ENCODE measurements at places on chromosomes 7 and 10.

DNA sequence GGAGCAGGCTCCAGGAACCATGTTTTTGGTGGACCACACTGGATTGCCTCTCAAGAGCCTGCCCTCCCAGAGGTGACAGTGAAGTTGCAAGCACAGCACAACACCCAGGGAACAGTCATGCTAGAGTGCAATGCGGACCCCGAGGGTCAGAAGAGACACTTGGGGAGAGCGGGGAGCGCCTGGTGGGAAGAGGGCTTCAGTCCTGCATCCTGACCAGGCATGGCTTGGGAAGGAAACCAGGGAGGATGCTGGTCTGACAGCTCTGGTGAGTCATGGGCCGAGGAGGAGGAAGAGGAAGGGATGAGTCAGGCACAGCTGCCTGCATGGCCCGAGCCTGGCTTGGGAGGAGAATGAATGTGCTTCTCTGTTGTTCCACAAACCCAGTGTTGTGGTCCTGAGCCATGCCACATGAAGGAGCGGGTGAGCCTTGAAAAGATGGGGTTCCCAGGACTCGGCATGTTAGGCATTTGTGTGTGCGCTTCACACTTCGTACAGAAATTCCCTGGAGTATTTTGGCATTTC is 29.5 kb upstream of the ANKRD2 start:
- DNase-seq = no peak

DNA sequence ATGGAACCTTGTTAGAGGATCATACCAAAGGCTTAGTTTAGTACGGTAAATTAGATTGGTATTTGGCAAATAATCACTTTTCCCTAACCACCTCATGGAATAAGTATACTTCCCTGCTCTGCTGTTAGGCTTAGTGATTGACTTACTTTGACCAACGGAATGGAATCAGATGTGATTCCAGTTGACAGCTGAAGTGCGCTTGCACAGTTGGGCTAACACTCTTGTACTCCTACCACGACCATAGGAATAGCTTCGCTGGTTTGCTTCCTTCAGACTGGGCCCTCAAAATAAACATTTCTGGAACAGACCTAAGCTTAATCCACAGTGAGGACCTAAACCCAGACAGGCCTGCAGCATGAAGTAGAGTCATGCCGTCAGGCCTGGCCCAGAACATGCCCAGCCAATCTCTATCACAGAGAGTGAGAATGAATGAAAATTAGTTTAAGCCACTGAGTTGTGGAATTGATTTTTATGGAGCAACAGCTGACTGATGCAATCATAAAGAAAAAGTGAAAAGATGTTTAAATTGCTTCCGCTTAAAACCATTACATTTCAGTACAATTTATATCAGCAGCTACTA is 122.3 kb downstream of the DOCK4 start:
- no peak for DNase-seq

- no peak for DNase-seq
Observed at GRCh38 chr7:42928754-42929153, 3.2 kb downstream of the PSMA2 start.

DNA sequence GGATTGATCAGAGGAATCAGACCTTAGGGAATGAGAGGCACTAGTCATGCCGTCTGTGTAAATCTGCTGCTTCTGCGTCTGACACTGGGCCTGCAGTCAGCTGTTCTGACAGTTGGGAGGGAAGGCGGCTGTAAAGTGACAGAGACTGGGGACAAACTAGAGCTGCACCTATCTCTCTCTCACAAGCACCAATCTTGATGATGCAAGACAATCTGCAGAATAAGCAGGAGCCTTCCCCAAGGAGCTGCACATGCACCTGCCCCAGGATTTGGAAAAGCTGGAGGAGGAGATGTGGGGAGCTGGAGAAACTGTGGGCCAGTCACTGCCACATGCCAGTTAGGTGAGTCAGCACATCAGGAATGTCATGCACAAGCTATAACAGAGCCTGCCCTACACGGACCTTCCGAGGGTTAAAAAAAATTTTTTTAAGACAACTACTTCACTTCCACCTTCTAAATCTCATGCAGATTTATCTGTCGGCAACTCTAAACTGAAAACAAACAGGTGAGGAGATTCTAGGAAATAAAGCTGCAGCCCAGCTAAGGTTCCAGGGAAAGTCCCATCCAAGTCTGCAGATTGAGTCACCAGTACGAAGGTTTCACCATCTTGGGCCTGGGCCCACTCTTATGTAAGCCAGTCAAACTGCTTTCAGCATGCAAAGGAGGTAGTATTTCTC is 39.2 kb downstream of the ENO4 start:
- DNase-seq = no peak

- no peak for DNase-seq
Observed at GRCh38 chr10:1297566-1298301, 241.5 kb downstream of the WDR37 start.

DNA sequence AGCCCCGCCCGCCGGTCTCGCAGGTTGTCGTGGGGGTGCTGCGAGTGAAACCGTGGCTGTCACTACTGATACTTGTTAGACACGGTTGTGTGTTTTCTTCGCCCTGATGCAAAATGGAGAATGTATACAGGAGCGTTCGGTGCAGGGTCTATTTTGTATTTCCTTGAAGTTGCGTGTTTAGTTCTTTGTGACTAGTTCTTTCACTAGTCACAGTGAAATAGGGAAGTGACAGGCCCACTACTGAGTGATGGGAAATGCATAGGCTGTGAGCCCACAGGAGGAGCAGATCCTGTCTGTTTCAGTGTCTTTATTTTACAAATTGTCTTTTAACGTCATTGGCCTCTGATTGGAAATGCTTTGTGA is 675 bp downstream of the ABRAXAS2 start:
- DNase-seq = peak; percentile 19

All from CD4-positive, alpha-beta T cell treated with Interleukin-1 beta for 1 hour (primary cell).